Astrocyte of the spinal cord (primary cell): ENCODE measurements at places on chromosomes 3 and 15.

DNA sequence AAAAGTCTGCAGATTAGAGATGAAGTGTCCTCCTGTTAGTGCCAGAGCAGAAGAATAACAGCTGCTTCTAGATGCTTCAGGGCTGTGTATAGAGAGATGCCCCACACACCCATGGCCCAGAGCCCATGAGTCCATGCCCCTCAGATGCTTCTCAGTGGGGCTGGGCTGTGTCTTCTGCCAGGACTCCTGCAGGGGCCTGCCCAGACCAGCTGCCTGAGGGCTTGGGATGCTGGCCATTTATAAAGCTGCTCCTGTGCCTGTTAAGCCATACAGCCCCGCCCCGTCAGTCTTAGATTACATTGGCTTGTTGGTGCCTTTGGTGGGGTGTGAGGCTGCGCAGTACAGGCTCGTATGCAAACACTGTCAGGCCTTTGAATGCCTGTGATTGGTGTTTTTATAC lies 318.0 kb upstream of the CTDSPL start:
- no peak for DNase-seq

DNA sequence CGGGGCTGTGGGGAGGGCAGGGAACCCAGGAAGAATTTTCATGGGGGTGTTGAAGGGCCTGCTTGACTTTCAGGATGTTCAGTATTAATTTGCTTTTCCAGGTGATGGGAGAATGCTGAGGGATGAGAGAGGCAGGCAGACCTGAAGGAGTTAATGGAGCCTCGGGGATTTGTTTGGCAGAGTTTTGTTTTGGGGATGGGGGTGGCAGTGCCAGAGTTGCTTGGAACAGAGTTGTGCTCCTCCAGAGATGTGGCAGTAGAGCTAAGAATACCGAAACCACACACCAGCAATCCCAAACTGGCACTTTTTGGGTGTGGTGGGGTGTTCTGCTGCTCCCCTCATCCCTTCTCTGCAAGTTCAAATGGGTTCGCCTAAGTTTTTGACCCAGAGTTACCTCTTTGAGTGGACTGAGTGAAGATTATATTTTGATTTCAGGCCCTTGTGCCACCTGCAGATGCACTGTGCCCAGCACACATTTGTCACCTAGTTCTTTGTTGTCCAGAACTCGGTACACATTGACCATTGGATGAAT lies 1.6 kb downstream of the BOC start:
- DNase-seq, result no peak

DNA sequence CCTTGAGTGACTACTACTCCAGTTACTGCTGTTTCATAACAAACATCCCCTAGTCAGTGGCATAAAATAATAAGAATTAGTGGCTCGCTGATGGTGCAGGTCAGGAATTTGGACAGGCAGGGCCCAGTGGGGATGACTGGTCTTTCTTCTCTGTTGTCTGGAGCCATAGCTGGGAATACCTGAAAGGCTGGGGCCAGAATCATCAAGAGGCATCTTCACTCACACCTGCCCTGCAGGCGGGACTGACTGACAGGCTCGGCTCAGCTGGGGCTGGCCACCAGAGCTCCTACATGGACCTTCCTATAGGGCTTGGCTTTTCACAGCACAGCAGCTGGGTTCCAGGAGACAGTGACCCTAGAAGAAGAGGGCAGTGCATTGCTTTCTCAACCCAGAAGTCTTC lies 148.8 kb upstream of the ATP10A start:
- no peak for DNase-seq

DNA sequence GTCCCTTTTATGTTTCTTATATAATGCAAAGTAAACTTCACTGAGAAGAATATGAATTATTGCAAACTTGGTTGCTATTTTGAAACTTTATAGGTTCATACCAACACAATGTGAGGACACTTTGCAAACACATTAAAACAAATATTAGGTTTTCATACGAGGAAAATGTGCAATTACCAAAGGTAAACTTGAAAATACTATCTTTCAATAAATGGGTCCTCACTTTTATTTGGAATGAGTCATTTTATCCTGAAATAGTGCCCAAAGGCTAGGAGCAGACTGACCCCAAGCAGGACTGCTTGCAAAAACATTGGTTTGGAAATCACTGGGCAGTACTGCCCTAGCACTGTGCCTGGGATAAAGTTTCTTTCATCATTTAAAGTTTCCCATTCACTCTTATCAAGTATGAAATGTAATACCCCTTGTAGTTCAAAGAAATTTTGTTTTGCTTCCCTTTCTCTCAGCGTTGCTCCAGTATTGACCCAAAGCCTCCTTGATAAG lies 396.5 kb downstream of the EPHA3 start:
- no peak for DNase-seq

DNA sequence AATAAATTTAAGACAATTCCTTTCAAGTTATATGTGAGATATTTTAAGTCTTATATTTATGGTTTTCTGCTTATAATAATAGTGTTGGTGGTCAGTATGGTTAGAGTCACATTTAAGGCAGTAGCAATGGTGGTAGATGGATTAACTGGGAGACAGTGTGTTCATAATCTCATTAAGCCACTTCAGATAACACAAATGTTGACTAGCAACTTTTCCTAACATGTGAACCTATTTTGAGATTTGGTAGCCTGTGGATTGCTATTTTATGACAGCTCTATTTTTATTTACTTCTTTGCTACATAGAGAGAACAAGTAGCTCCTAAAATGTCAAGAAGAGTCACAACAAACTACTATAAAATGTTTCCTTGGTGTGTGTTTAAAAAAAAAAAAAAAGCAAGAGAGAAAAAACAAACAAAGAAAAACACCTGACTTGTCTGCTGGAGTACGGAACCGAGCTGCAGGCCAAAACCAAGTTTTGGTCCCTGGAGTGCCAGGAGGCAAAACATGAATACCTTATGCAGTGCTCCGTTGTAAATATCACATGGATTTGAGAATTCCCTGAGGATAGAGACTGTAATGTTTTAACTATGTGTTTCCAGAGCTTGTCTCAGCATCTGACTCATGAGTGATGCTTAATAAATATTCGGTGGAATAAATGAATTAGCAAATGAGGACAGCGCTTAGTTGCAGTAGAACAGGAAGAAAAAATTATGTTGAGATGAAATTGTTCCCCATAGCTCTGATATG lies 457.1 kb upstream of the ROBO2 start:
- DNase-seq, result no peak

- DNase-seq, result no peak
Observed at GRCh38 chr3:71392251-71392650, 191.3 kb downstream of the FOXP1 start.

GRCh38 chr3:99172736-99173657 lies 271.5 kb upstream of the DCBLD2 start:
- DNase-seq, result peak; percentile 75

DNA sequence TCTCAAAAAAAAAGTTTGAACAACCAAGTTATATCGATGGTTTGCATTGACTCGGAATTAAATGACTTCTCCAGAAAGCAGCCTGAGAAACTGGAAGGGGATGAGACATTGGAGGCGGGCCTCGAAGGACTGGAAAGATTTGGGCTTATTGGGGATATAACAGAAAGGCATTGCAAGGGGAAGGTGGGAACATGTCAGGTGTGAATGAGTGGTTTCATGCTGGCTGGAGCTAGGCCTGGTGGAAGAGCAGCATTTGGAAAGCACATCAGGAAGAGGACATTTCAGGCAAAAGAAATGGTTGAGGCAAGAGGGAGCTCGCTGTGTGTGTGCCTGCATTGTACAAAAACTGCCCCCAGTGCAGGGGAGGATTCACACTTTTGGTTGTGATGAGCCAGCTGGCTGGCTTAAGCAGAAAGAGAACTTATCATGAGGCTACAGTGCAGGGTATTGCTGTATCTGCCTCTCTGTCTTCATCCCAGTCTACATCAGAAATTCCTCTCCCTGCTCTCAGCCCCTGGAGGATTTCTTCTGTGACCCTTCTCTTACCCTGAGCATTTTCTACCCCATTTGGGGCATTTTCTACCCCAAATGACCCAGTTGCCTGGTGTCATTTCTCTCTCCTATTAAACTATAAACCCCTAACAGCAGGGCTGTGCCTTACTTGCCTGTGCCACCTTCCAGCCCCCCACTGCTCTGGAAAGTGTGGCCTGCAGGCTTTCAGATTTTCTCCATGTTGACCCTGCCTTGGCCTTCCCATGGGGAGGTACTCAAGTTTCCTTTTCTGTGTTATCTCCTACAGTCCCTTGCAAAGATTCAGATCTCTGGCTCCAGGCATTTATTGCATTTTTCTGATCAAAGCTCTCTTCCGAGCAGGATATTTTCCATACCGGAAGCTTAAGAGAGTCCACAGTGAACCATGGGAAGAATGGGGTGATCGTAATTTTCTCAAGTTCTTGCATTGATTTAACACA lies 64.4 kb upstream of the FLNB start:
- no peak for DNase-seq

- DNase-seq, result no peak
Observed at GRCh38 chr3:60030982-60031381, 981.2 kb upstream of the CFAP20DC start.

DNA sequence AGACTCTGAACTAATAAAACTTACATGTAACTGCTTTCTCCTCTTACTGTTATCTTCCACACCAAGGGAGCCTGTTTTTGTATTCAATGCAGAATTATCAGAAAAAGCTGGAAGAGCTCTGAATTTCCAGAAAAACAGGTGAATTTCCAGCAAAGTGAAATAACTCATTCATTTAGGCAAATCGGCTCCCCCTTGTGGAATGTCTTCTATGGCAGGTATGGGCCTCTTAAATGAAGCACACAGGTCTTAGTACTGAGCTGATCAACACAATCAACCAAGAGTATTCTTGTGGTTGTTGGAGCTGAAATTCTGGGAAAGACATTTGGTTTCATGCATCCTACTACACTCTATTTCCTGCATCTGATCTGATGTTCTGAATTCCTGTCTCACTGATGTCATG lies 31.0 kb upstream of the PTPRG start:
- peak; percentile 41 for DNase-seq

DNA sequence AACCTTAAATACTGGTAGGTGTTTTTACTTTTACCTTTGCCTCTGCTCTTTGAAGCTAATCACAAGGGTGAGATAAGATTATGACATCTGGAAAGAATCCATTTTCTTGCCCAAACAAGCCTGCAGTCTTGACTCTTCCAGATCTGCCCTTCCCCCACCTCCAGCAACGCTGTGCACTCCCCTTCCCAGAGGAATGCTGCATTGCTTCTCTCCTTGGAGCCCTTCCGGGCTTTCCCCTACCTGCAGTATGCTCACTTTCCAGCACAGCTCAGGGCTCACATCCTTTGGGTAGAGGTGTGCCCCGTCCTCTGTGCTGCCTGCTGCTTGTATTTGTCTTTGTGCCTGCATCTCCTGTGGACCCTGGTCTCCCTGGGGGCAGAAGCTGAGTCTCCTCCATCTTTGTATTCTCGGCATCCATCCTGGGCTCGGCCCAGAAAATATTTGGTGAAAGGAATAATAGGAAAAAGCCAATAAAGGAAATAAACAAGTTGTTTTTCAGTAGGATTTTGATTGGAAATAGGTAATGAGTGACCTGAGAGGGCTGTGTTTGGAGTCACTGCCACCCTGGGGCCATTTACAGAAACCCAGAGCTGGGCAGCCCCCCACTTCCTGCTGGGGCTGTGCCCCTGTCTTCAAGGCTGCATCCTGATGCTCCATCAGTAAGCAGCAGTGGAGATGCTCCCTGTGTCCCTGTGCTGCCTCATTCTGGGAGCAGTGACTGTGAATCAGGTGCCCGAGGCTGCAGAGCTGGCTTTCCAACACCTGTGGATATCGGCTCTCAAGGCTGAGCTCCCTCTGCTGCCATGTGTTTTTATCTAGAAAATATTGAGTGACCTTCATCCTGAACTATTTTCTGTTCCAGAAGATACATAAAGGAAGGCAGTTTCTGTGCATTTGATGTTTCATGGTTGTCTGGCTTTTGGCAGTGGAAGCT lies 117.5 kb downstream of the EEFSEC start:
- no peak for DNase-seq

- no peak for DNase-seq
Observed at GRCh38 chr15:59160880-59161593, 45.6 kb upstream of the LDHAL6B start.

DNA sequence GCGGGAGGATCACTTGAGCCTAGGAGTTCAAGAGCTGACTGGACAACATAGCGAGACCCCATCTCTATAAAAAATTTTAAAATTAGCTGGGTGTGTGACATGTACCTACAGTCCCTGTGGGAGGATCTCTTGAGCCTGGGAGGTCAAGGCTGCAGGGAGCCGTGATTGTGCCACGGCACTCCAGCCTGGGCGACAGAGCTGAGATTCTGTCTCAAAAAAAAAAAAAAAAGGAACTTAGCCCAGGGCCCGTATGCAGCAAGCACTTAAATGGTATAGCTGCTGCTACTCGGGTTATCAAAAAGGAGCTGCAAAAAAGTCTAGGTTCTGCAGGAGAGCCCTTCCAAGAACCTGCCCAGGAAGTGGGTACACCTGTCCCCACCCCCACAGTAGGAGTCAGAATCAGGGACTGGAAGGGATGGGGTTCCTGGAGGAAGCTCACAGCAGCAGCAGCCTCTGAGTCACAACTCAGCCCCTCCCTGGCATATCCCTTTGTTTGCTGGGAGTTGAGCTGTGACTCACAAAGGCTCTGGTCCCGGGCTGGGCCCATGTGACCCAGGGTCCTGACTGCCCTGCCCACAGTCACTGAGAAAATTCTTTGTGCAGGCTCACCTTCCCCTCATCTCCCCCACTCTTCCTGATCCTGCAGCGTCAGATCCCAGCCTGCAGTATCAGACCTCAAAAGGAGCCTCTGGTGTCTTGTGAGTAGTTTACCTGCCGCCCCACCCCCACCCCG lies at the start of gene SPATA12:
TSS of gene SPATA12 (plus strand) at position 576 of the 733 bp plus-strand sequence. CDS start 13,031 bp downstream, outside the sequence.
- DNase-seq, result peak; percentile 91

DNA sequence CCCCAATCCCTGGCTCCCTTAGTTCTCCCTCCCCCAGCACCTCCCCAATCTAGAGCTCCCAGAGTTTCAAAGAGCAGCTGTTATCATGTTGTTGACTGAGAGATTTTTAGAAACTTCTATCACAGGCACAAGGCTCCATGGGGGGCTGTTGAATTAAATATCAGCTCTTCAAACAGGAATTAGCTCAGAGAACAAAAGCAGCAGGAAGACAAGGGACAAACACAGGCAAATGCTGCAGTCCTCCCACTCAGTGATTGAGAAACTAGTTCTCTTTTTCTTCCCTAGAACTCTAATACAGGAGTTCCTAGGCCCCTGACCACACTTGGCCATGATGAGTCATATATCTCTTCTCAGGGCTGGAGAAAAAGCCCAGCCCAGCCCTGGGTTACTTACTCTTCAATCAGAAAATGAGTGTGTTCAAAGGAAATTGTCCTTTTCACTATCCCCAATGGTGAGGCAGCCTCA lies 262.1 kb downstream of the IGSF11 start:
- peak; percentile 2 for DNase-seq

- DNase-seq, result no peak
Observed at GRCh38 chr3:151142929-151143328, 57.5 kb downstream of the MED12L start.

- peak; percentile 13 for DNase-seq
Observed at GRCh38 chr3:175608356-175608755, 749.2 kb downstream of the NAALADL2 start.
